ENCODE measurements at places on chromosomes 2 and 18. TPM values are rescaled to one million over a fixed set of nuclear protein-coding genes. Genes with fewer than 3 reads are reported as not detected.

The ACKR3 gene
- 12.6 TPM for total RNA-seq

The SCN3A gene
- 1.4 TPM for total RNA-seq

The ALLC gene
- total RNA-seq, result not detected

The ZNF804A gene
- total RNA-seq, result 1.3 TPM

The TGFA gene
- total RNA-seq, result 8.2 TPM

DNA sequence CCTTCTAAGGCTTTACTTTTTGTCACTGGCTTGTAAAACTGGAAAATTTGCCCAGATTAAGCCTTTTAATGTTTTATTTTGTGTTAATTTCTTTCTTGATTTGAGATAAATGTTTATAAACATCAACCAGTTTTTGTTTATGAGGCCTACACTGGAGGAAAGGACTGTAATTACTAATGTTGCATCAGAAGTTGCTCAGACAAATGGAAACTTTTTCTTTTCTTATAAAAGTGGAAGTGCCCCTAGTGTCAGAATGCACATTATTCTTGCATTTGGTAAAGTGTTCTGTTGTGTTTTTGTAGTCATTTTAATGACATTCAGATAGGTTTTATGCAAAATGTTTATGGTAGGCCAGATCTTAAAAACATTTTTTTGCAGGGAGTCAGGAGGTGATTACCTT lies 25.3 kb downstream of the LCLAT1 start:
- no peaks in the 10 kb centered on the region for H3K36me3 ChIP-seq
- no peak overlapping the region for H3K4me3 ChIP-seq
- no peak overlapping the region for H3K27ac ChIP-seq
- H3K4me1 ChIP-seq, result no peaks in the 10 kb centered on the region

GRCh38 chr18:13406049-13406615 lies 187.6 kb downstream of the LDLRAD4 start:
- H3K4me3 ChIP-seq, result no peak overlapping the region
- H3K27ac ChIP-seq, result no peak overlapping the region
- no peaks in the 10 kb centered on the region for H3K27me3 ChIP-seq
- no peaks in the 10 kb centered on the region for H3K4me1 ChIP-seq
- no peaks in the 10 kb centered on the region for H3K36me3 ChIP-seq

GRCh38 chr2:168165985-168166901 lies 81.2 kb downstream of the STK39 start:
- no peak overlapping the region for H3K27ac ChIP-seq
- no peak overlapping the region for H3K4me3 ChIP-seq
- H3K36me3 ChIP-seq, result peaks cover 10% of the 10 kb centered on the region
- H3K27me3 ChIP-seq, result no peaks in the 10 kb centered on the region
- no peaks in the 10 kb centered on the region for H3K4me1 ChIP-seq

DNA sequence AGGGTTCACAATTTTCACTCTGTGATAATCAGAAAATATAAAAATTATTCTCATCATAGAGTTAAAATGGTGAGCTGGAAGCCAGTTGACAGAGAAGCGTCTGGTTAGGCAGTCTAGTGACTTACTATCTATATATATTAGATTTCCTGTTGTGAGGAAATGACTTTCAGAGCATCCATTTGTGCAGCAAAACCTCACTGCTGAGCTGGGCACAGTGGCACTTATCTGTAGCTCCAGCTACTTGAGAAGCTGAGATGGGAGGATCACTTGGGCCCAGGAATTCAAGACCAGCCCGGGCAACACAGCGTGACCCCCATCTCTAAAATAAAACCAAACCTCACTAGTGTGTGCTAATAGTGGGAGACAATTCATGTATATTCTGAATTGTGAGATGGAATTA lies 7.2 kb upstream of the KIAA2012 start:
- H3K27me3 ChIP-seq, result no peaks in the 10 kb centered on the region
- DNase-seq, result no peak
- peaks cover 11% of the 10 kb centered on the region for H3K4me1 ChIP-seq
- no peak overlapping the region for H3K4me3 ChIP-seq
- no peak overlapping the region for H3K27ac ChIP-seq

All from lower lobe of right lung (tissue), 2 donors.